Activated CD4-positive, alpha-beta T cell treated with anti-CD3 and anti-CD28 coated beads, Interleukin-2, amount 10 ng/mL, durations not matched to agents 24 days and 14 days (primary cell): ENCODE measurements at places on chromosomes 4 and X. TPM values are rescaled to one million over a fixed set of nuclear protein-coding genes. Genes with fewer than 3 reads are reported as not detected.

- H3K4me3 ChIP-seq = peak within 1 kb of the TSS; percentile 91
- H3K4me1 ChIP-seq = peaks cover 26% of the 10 kb centered on the region
- peaks cover 22% of the 10 kb centered on the region for H3K36me3 ChIP-seq
- H3K27me3 ChIP-seq = peaks cover 10% of the 10 kb centered on the region
- peak; percentile 98 for DNase-seq
These were observed at the start of gene NELFA for GRCh38 chr4:2008921-2009650. TSS of gene NELFA (minus strand) at chr4:2008974. CDS start at chr4:2008959, 15 bp downstream.

DNA sequence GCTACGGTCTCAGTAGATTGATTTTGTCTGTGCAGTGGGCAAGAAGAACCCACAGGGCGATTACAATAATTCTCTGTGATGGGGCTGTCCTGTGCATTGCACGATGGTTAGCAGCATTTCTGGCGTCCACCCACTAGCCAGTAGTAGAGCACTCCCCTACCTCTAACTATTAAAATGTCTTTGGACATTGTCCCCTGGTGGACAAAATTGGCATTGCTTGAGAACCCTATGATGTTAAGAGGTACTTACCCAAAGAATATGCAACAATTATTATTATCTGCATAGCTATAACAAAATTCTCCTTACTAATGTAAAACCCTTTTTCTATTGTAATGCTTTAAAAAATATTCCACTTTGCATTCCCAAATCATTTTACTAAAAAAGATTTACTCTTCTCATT, 109.5 kb upstream of the VCX3A start:
- H3K27ac ChIP-seq = no peak overlapping the region

GRCh38 chr4:4480685-4481398, 61.0 kb downstream of the STX18 start:
- no peak overlapping the region for H3K27ac ChIP-seq
- H3K4me1 ChIP-seq = peaks cover 1% of the 10 kb centered on the region
- no peaks in the 10 kb centered on the region for H3K27me3 ChIP-seq
- no peaks in the 10 kb centered on the region for H3K36me3 ChIP-seq

DNA sequence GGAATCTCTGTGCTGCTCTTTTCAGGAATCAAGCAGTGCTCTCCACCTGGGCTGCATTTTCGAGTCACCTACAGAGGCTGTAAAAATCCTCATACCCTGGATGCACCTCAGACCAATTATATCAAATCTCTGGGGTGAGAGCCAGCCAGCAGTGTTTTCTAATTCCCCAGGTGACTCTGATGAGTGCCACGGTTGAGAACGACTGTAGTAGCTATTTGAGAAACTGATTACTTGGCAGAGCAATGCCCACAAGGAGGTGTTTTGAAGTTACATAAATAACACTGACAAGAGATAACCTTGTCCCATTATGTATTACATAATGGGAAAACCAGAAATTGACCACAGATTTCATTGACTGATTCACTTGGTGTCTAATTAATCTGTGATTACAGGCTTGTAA, 46.8 kb downstream of the CLCN4 start:
- no peak overlapping the region for H3K4me3 ChIP-seq
- no peak for DNase-seq
- H3K27me3 ChIP-seq = peaks cover 2% of the 10 kb centered on the region
- no peak overlapping the region for H3K27ac ChIP-seq
- peaks cover 4% of the 10 kb centered on the region for H3K4me1 ChIP-seq

DNA sequence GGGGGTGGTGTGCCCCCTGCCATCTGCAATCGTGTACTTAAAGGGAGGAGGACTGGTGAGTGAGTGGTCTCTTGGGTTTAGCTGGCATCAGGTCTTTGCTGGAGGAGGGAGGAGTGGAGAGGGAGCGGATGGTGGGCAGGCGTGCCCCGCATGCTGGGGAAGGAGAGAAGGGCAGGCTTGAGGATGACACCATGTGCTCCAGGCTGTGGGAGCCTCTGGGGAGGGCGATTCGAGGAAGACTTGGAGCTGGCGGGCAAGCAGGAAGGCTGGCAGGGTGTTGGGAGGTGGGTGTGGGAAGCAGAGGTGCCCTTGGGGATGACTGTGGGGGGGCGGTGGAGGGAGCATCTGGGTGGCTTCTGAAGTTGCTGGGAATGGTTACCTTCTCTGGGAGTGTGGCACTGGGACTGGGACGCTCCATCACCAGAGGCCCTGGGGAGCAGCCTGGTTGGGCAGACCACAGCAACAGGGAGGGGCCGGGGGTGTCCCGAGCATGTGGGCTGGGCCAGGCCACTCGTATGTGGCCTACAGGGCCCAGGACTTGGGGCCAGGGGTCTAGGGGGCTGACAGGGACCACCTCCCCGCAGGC, 30.8 kb upstream of the AFAP1 start:
- H3K36me3 ChIP-seq = peaks cover 31% of the 10 kb centered on the region
- H3K27me3 ChIP-seq = no peaks in the 10 kb centered on the region
- H3K27ac ChIP-seq = peak overlapping the region; percentile 99
- peak overlapping the region; percentile 96 for H3K4me3 ChIP-seq

DNA sequence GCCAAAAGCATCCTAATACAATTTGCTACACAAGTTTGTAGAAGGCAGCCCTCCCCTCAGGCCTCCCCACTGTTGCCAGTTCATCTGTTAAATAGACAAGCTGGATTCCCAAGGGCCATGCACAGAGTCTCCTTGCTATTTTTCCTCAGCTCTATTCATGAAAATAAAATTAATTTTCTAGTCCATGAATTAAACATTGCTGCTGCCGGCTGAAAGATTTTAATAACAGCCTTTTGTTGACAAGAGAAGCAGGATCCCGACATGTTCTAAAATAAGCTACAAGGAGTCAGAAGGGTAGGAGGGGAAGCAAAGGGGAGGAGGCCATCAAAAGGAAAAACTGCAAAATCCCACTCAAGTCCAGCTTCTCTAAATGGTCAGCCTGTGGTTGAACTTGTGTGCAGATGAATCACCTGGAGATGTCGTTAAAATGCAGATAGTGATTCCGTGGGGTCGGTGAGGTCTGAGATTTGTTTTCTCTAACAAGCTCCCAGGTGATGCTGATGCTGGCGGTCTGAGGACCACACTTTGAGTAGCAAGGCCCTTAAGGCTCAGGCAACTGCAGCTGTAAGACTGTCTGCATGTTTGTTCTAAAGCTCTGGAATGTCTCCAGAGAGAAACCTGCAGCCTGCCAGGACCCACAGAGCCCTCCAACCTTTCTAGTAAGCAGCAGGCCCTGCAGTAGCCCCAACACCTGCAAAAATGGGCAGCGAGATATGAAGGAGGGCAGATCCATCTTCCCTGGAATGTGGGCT, 9.4 kb downstream of the SCD5 start:
- no peak overlapping the region for H3K27ac ChIP-seq
- no peaks in the 10 kb centered on the region for H3K36me3 ChIP-seq
- H3K27me3 ChIP-seq = peaks cover 40% of the 10 kb centered on the region

GRCh38 chr4:675036-675882, 917 bp downstream of the MYL5 start:
- peak overlapping the region; percentile 91 for H3K27ac ChIP-seq
- H3K27me3 ChIP-seq = no peaks in the 10 kb centered on the region
- peak; percentile 64 for DNase-seq
- peak overlapping the region; percentile 88 for H3K4me3 ChIP-seq
- H3K36me3 ChIP-seq = peaks cover 22% of the 10 kb centered on the region

DNA sequence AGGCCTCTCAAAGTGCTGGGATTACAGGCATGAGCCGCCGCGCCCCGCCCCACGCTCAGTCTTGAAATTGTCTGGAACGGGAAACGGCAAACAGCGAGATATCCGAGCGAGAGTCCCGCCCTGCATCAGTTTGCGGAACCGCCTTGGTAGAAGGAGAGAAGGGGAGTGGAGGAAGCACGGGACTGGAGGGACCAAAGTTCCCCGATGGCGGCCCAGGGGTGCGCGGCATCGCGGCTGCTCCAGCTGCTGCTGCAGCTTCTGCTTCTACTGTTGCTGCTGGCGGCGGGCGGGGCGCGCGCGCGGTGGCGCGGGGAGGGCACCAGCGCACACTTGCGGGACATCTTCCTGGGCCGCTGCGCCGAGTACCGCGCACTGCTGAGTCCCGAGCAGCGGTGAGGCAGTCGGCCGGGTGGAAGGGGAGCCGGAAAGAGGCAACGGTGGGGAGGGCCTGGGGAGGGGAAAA, at the start of gene BST1:
BST1 (plus strand) TSS at position 125 of the 463 bp plus-strand sequence; CDS start at position 205, 80 bp downstream.
- peak; percentile 87 for DNase-seq
- H3K36me3 ChIP-seq = no peaks in the 10 kb centered on the region
- H3K4me3 ChIP-seq = peak within 1 kb of the TSS; percentile 90
- H3K27me3 ChIP-seq = peaks cover 28% of the 10 kb centered on the region

DNA sequence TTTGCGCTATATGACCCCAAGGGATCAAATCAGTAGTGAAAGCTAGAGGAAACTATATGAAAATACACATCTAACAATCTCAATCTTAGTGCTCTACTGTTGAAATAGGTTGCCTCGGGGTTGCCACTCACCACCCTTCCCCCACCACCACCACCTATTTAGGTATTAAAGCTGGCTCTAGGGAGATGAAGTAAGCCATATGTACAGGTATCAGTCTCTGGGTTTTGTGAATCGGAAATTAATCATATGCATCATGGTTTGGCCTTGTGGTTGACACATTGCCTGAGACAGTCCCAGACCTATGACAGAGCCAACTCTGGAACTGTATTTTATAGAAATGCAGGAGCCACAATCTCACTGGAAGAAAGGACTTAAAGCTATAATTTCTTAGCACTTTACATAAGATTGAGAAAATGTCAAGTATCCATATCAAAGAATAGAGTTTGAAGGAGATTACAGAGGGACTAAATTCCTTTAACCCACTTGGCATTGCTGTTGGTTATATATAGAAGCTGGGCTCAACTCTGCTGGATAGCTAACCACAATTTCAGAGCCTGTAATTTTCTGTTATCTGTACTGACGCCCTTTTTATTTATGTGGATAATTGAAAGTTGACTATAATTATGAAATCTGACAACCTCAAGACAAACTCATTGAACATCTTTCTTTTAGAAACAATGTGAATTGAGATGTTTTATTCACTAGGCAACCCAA, 26.7 kb upstream of the BMP2K start:
- H3K4me1 ChIP-seq = no peaks in the 10 kb centered on the region
- DNase-seq = no peak
- H3K4me3 ChIP-seq = no peak overlapping the region
- no peaks in the 10 kb centered on the region for H3K27me3 ChIP-seq

DNA sequence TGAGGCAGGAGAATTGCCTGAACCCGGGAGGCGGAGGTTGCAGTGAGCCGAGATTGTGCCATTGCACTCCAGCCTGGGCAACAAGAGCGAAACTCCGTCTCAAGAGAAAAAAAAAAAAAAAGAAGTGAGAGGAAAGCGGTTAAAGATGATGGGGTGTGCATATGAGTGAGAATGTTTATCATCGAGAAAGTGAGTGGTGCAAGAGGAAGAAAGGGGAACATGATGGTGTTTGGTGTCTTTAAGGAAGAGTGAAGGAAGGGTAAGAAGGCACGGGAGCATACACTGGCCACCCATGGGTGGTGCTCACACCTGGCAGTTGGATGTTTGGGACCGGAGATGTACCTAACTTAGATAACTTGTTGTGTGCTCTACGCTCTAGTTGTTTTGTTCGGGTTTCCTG, 62.2 kb downstream of the STOX2 start:
- H3K36me3 ChIP-seq = no peaks in the 10 kb centered on the region
- no peak for DNase-seq
- no peak overlapping the region for H3K27ac ChIP-seq

DNA sequence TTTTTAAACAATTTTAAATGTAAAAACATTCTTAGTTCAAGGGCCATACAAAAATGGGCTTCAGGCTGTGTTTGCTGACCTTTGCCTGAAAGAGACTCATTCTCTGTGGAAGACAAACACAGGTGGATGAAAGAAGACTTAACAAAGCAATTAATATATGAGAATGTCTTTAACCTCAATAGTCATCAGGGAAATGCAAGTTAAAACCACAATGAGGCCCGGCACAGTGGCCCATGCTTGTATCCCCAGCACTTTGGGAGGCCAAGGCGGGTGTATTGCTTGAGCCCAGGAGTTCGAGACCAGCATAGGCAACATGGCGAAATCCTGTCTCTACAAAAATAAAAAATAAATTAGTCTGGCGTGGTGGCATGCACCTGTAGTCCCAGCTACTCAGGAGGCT, 7.1 kb upstream of the SMARCA1 start:
- no peaks in the 10 kb centered on the region for H3K4me1 ChIP-seq
- H3K27ac ChIP-seq = no peak overlapping the region
- DNase-seq = no peak
- peaks cover 10% of the 10 kb centered on the region for H3K27me3 ChIP-seq
- no peak overlapping the region for H3K4me3 ChIP-seq
- H3K36me3 ChIP-seq = no peaks in the 10 kb centered on the region

- no peak for DNase-seq
- H3K27ac ChIP-seq = no peak overlapping the region
- H3K36me3 ChIP-seq = peaks cover 67% of the 10 kb centered on the region
- peaks cover 10% of the 10 kb centered on the region for H3K4me1 ChIP-seq
These were observed 18.1 kb downstream of the USP38 start for GRCh38 chr4:143202824-143203223.

DNA sequence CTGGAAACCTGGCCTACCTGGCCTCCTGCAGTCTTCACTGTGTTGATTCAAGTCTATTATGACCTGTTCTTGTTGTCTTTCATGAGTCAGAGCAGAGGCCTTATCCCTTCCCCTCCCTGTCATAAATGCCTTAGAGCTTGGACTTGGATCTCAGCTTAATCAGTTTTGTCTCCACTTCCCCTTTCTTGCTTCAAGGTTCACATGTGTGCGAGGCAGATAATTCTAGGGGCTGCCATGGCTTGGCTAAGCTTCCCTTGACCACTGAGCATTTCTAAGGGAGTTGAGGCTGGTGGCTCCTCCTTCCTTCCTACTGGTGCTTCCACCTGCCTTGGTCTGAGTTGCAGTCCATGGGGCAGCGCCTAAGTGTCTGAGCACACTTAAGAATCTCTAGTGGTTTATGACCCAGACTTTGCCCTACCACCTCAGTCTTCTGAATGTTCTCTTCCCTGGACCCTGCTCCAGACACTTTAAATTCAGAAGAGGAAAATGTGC, 1.7 kb upstream of the HEPH start:
- no peak overlapping the region for H3K27ac ChIP-seq
- no peaks in the 10 kb centered on the region for H3K4me1 ChIP-seq
- DNase-seq = no peak
- H3K36me3 ChIP-seq = no peaks in the 10 kb centered on the region

- H3K27ac ChIP-seq = no peak overlapping the region
- no peaks in the 10 kb centered on the region for H3K27me3 ChIP-seq
- H3K36me3 ChIP-seq = no peaks in the 10 kb centered on the region
These were observed 51.9 kb upstream of the SLC6A14 start for GRCh38 chrX:116384406-116384954.

The GLUD2 gene
- 0.68 and 0.95 TPM in 2 replicates for total RNA-seq

The HPGDS gene
- total RNA-seq = not detected in 2 replicates

The TRPC3 gene
- total RNA-seq = 2.7 and 3.1 TPM in 2 replicates

The TRIML2 gene
- total RNA-seq = not detected in 2 replicates

The TXK gene
- total RNA-seq = 7.6 and 8.0 TPM in 2 replicates

The PLAC1 gene
- total RNA-seq = not detected in 2 replicates

The P2RY10 gene
- total RNA-seq = 34.1 and 38.8 TPM in 2 replicates

The PFKFB1 gene
- total RNA-seq = 0.47 and 0.58 TPM in 2 replicates

The APELA gene
- not detected in 2 replicates for total RNA-seq
